ENCODE measurements at places on chromosomes 7 and 10.

DNA sequence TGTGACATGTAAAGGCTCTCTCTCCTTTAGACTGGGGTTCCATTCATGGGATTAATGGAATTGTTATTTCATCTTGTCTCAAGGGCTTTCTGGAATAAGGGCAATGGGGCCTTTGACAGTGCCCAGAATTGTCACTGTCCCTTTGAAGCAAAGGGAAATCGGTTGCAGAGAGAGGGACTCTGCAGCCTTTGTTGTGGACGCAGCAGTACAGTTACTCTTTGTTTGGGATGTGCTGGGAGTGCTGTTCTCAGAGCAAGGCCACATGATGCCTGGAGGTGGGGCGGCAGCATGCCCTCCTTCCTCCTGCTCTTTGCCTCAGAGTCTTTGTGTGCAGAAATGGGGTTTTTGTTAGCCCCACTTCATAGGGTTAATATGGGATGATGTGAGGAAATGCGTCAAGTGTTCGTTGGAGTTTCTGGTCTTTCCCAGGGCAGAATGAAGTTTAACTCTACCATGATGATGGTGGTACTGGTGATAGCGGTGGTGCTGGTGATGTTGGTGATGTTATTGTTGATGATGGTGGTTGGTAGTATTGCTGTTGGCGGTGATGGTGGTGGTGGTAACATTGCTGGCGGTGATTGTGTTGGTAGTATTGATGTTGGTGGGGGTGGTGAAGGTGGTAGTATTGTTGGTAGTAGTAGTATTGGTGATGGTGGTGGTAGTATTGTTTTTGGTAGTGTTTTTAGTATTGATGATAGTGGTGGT lies 45.3 kb downstream of the DOCK1 start:
- no peak for DNase-seq

GRCh38 chr10:116053910-116054309 lies 219.1 kb downstream of the GFRA1 start:
- no peak for DNase-seq

- no peak for DNase-seq
Measured at GRCh38 chr10:89373916-89374711, 3.7 kb upstream of the IFIT1B start.

DNA sequence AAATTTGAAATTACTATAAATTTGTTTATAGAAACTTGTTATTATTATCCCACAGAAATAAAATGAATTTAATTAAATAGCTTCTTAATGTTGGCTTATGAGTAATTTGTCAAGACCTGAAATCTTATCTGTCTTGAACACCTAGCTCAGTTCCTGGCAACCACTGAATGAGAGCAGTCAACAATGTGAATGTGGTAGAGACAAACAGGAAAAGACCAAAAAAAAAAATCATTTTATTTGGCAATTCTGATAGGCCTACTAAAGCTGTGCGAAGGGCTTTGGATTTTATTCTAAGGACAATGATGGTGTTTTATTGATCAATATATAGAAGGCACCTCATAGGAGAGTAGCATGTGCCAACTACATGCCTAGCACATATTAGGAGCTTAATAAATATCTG lies 127.8 kb upstream of the RSU1 start:
- no peak for DNase-seq

DNA sequence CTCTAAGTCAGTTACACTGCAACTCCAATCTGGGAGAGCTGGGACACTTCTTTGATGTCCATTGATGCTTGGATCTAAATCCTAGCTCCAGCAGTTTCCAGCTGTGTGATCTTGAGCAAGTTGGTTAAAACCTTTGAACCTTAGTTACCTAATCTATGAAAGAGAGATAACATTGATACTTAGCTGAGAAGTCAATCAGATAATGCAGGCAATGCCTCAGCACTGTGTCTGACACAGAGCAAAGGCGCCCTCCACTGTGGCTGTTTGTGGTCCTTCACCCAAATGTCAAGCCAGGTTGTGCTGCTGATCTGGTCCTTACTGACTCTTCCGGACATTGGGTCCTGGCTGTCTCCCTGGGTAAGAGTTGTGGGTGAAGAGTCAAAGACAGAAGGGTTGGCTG lies 20.2 kb downstream of the DNTT start:
- DNase-seq: no peak
